Fibroblast of lung (primary cell): ENCODE measurements at places on chromosomes 6 and 20. TPM values are rescaled to one million over a fixed set of nuclear protein-coding genes. Genes with fewer than 3 reads are reported as not detected.

GRCh38 chr6:35411066-35411465 lies 41.1 kb upstream of the FANCE start:
- DNase-seq, result no peak

- DNase-seq, result no peak
Observed at GRCh38 chr6:91020744-91021143, 433.9 kb upstream of the MAP3K7 start.

GRCh38 chr20:31684153-31685015 lies 38.3 kb downstream of the BCL2L1 start:
- no peak for DNase-seq

DNA sequence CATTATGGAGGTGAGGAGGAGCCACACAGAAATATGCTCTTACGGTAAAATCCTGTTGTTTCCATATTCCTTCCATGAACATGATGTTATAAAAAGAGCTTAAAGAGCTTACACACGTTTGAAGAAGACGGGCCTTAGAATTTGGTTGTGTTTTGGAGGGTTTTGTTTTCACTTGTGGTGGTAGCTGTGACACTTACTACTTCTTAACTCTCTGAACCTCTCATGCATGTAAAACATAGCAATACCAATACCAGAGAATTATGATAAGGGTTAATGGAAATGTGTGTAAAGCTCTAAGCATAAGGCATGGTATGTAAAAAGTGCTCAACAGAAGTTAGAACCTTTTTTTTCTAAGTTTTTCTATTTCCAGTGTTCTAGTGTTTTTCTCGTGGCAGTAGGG lies 256.1 kb upstream of the KCNQ5 start:
- no peak for DNase-seq

DNA sequence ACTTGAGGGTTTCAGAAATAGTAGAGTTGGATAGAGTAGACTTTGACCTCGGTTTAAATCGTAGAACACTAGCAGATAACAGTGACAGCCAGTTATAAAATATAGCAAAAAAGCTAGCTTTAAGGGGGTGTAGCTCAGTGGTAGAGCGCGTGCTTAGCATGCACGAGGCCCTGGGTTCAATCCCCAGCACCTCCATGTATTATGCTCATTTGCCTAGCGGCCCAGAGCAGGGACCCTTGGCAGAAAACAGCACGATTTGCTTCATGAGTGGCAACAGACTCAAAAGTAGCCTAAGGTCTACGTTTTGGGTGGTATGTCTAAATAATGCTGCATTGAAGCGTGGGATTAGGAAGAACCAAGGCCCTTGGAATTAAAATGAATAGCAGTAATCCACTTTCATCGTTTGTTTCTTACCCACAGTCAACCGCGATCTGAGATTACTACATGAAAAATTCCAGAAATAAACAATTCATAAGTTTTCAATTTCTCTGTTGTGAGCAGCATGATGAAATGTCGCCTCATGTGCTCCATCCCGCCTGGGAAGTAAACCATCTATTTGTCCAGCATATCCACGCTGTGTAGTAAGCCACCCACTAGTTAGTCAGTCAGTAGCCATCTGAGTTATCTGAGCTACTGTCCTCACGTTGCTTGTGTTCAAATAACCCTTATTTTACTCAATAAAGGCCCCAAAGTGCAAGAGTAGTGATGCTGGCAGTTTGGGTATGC lies 184.9 kb downstream of the GPX5 start:
- peak; percentile 67 for DNase-seq

DNA sequence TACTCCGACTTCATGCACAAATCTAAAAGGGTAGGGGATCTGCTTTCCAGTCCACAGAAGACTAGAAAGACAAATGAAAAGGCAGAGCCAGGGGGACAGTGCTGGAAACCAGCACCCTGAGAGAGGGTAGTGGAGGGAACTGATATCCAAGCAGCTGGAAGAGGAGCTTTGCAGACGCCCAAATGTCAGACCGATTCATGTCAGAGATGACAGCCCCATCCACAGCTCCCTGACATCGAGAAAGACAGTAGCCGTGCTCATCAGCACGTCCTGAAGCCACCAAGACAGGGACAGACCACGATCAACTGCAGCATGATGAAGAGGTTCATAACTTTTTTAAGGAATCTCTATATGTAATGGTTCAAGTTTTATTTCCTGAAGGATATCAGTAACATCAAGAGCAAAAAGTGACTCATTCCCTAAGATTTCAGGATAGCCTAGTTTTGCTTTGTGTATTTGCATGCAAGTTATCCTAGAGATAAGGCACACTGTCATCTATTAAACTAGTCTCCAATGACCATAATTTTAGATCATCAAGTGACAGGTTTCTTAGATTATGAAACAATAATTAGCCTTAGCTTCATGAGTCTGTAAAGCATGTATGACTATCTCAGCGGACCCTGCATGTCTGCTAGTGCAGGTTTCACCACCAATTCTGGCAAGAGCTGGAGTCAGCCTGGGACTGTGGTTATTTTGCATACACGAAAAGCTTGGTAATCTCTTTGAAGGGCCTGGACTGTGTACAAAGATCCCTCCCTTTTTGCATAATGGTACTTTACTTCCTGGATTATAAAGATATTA lies 43.0 kb downstream of the PRDM1 start:
- peak; percentile 95 for DNase-seq

- peak; percentile 44 for DNase-seq
Observed at GRCh38 chr6:12386816-12387215, 96.7 kb downstream of the EDN1 start.

The DZANK1 gene
- 0.77 and 0.83 TPM in 2 replicates for total RNA-seq

The HMGN3 gene
- 28.5 and 30.2 TPM in 2 replicates for total RNA-seq

The FOXF2 gene
- 29.3 and 32.9 TPM in 2 replicates for total RNA-seq

The GJA10 gene
- total RNA-seq, result not detected in 2 replicates

The THBD gene
- total RNA-seq, result 1.5 and 8.4 TPM in 2 replicates

The TBC1D22B gene
- total RNA-seq, result 8.2 and 9.7 TPM in 2 replicates

The ZNF165 gene
- 0.33 and 0.51 TPM in 2 replicates for total RNA-seq
